ENCODE measurements at places on chromosomes 16 and 17. TPM values are rescaled to one million over a fixed set of nuclear protein-coding genes. Genes with fewer than 3 reads are reported as not detected.

The NOD2 gene
- not detected for total RNA-seq

GRCh38 chr17:47703191-47703591 lies 9.2 kb downstream of the TBKBP1 start:
- no peak for DNase-seq

The CCL17 gene
- total RNA-seq, result not detected

DNA sequence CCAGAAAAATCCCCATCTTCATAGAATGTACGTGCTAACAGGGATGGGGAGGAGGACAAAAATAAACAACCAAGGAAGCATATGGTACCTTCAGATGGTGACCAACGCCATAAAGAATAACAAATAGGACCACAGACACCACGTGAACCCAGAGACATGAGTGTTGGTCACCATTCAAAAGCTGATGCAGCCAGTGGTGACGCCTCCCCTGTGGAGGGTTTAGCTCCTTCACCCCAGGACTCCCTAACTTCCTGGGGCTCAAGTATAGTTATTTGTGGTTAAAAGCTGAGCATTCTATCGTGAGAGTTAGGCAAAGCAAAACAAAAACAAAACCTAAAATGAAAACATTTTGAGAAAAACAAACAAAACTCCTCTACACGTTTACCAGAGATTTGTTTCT lies 184.7 kb downstream of the SOX9 start:
- no peak for DNase-seq

- DNase-seq, result no peak
Observed at GRCh38 chr16:30886145-30886544, 7.7 kb downstream of the BCL7C start.
